ENCODE measurements at places on chromosomes 3 and 15.

- no peak for DNase-seq
Measured at GRCh38 chr3:5707794-5708193, 520.3 kb downstream of the EDEM1 start.

DNA sequence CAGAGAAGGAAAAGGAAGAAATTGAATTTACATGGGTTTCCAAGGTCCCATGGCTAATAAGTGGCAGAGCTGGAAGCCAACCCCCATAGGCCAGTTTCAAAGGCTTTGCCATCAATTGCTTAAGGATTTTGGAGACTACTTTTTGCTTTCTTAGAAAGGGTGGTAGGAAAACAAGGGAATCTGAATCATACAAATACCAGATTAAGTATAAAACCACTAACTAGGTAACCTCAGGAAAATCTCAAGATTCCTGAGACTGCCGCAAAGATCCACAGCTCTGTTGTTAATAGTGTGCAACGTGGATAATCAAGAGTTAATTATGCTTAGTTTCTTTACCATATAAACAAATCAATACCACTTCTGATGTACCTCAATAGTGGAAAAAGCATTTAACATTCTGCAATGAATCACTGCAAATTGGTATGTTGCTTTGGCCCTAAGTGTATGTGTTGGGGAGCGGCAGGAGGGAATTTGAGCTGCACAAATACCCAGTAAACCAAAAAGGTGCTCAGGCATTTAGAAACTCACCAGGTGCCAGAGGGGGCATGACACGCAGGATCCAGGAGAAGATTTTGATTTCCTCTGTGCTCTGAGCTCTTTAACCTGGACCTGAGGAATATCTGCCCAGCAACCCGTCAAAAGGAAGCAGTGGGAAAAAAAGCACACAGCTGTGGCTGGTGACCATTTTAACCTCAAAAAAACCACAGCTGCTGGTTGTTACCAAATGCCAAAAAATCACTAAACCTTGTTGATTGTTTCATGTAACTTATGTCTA is 22.0 kb downstream of the AADAC start:
- DNase-seq = no peak

- no peak for DNase-seq
Measured at GRCh38 chr3:161166051-161166450, 55.1 kb upstream of the NMD3 start.

- DNase-seq = no peak
Measured at GRCh38 chr15:74320352-74321247, 46.8 kb downstream of the CYP11A1 start.

- no peak for DNase-seq
Measured at GRCh38 chr15:86650094-86650493, 570.4 kb downstream of the AGBL1 start.

GRCh38 chr15:66278056-66278455 is 15.3 kb upstream of the DIS3L start:
- DNase-seq = no peak

- no peak for DNase-seq
Measured at GRCh38 chr15:91522605-91523332, 330.7 kb upstream of the SLCO3A1 start.

DNA sequence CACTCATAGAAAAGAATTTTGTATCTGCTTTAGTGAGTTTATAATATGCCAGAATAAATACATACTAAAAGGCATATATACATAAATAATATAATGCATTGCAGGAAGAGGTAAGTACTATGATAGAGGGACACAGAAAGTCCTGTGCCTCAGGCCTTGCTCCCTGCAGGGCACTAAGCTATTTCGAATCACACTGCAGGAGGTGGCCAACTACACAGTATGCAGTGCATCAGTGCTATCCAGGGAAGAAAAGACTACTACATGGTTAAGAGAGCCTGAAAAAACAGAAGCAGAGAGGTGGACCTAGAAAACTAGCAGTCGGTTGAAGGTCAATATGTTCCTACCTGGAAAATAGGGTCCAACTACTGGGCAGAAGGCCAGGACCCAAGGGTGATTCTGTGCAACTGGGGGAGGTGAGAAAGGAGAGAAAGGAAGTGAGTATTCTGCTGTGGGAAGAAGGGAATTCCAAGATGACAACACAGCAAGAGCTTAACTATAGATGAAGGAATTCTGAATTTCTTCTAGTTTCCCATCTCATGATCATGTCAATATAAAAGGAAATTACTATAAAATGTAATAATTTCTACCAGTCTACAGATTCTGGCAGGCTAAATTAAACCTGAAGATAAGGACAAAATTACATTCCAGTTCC is 218.0 kb downstream of the ZBTB20 start:
- DNase-seq = no peak

- no peak for DNase-seq
Measured at GRCh38 chr3:48356419-48356818, 15.6 kb upstream of the FBXW12 start.

GRCh38 chr3:156304406-156304805 is 184.0 kb downstream of the KCNAB1 start:
- DNase-seq = no peak

GRCh38 chr3:56862352-56863062 is 60.8 kb upstream of the ARHGEF3 start:
- DNase-seq = no peak

- no peak for DNase-seq
Measured at GRCh38 chr15:44804298-44805046, 68.1 kb downstream of the TRIM69 start.

DNA sequence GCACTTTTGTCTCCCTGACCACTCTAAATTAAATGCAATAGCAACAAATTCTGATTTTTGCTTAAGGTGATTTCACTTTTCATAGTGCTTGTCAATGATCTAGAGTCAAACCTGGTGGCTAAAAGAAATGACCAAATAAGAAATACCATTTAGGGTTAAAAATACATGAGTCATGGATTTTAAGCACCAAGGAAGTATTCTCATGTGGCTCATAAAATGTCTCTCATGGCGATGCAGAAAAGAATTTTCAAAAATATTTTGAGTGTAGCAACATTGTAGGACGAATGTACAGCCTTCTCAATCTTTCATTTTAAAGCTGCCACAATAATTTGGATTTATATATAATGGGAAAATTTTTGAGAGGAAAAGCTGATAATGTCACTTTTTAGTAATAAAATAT is 193.6 kb downstream of the EPHA3 start:
- no peak for DNase-seq

- no peak for DNase-seq
Measured at GRCh38 chr3:9497821-9498565, 55.6 kb downstream of the LHFPL4 start.

DNA sequence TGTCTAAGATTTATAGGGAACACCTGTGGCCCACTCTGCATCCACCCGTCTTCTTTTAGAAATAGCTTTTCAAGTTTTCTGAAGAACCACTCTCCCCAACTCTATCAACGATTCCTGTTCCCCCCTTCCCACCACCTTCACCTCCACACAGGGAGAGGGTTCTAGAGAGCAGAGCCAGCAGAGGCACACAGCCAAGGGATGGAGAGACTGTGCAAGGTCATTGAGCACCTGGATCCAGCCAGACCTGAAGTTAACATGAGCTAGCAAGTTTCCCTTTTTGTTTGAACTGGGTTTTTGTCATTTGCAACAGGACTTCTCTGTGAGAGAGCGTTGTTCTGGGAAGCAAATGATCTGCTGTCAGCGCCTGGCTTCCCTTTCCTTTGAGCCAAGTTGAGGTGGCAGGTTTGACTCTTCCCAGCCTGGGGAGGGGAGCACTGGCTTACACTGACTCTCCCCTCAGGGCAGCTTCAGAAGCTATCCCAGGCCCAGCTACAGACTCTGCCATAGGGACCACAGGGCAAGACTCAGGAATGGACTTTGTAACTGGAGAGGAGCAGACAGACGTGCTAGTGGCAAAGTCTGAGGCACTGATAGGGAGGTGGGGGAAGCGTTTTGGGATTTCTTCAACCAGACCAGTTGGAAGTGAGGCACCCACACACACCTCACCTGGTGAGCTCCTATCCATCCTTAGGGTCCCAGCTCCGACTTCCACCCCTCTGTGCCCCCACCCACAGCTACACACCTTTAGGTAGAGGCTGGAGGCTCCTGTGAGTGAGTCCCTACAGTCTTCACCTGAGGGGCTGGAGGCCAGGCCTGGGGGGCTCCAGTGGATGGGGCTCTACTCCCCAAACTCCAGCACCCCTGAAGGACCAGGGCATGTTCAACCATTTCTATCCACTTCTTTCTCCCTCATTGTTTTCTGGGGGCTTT is 19.4 kb upstream of the PLXNA1 start:
- DNase-seq = no peak

GRCh38 chr15:68085052-68085451 is 30.9 kb downstream of the PIAS1 start:
- DNase-seq = no peak

DNA sequence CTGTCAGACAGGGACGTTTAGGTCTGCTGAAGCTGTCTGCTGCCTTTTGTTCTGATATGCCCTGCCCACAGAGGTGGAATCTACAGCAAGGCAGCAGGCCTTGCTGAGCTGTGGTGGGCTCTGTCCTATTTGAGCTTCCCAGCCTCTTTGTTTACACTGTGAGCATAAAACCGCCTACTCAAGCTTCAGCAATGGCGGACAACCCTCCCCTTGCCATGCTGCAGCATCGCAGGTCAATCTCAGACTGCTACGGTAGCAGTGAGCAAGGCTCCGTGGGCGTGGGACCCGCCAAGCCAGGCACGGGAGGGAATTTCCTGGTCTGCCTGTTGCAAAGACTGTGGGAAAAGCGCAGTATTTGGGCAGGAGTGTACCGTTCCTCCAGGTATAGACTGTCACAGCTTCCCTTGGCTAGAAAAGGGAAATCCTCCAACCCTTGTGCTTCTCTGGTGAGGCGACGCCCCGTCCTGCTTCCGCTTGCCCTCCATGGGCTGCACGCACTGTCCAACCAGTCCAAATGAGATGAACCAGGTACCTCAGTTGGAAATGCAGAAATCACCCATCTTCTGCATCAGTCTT is 71.4 kb downstream of the SPSB4 start:
- DNase-seq = no peak

DNA sequence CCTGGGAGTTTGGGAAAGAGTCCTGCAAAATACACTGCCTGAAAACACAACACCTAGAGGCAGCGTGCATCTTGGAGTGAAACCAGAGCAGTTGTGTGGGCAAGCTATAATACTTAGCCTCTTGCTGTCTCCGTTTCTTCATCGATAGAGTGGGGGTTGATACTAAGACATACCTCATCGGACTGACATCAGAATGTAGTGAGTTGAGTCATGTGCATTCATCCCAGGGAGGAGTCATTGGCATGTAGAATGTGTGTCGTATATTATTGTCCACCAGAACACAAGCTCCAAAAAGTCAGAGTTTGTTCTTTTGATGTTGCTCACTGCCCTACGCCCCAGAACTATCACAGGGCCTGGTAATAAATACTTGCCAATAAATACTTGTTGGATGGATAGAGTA is 4.3 kb downstream of the SNTN start:
- DNase-seq = no peak
